Stimulated activated CD4-positive, alpha-beta T cell treated with anti-CD3 and anti-CD28 coated beads, Interleukin-1b, Interleukin-23, amount 100 ng/mL, for 4 hours (primary cell): ENCODE measurements at places on chromosomes 11 and 22.
A peak's percentile ranks its signal among the peaks of the same experiment; 100 is the strongest.

- DNase-seq = no peak
Measured at GRCh38 chr22:45478108-45478771, 24.4 kb upstream of the FBLN1 start.

GRCh38 chr11:67466962-67467771 is 1.9 kb downstream of the TMEM134 start:
- no peak for DNase-seq

- no peak for DNase-seq
Measured at GRCh38 chr11:117564321-117564720, 232.7 kb downstream of the DSCAML1 start.

GRCh38 chr11:82080160-82080559 is 653.5 kb downstream of the FAM181B start:
- DNase-seq = no peak

- DNase-seq = no peak
Measured at GRCh38 chr11:132587716-132588115, 944.6 kb downstream of the OPCML start.

GRCh38 chr11:13924801-13925327 is 37.7 kb upstream of the SPON1 start:
- DNase-seq = no peak

- DNase-seq = no peak
Measured at GRCh38 chr11:83773950-83774880, 488.0 kb upstream of the CCDC90B start.

DNA sequence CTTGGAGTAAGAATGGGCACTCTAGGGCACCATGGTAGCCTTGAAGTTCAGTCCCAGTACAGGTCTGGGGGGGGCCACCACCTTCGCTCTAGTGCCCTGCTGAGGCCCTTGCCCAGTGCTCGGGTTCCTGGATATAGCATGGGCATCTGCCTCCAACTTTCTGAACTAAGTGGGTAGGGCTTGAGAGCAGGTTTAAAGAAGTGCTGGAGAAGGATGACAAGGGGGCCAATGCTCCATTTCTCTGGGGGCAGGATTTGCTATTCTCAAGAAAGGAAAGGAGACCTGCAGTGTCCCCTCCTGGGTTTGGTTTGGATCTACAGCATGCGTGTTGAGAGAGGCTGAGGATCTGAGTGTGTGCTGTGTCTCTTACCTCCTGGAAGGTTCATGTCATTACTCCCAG is 82.2 kb upstream of the SUSD2 start:
- DNase-seq = no peak

- no peak for DNase-seq
Measured at GRCh38 chr11:132402071-132402684, 1031.8 kb downstream of the NTM start.

GRCh38 chr22:19691721-19692341 is 22.5 kb upstream of the SEPTIN5 start:
- no peak for DNase-seq

GRCh38 chr11:12408156-12408770 is 30.9 kb downstream of the PARVA start:
- no peak for DNase-seq

- DNase-seq = no peak
Measured at GRCh38 chr22:39463931-39464390, 7.1 kb downstream of the MGAT3 start.

GRCh38 chr11:91220476-91221202 is 997.8 kb upstream of the CHORDC1 start:
- no peak for DNase-seq

DNA sequence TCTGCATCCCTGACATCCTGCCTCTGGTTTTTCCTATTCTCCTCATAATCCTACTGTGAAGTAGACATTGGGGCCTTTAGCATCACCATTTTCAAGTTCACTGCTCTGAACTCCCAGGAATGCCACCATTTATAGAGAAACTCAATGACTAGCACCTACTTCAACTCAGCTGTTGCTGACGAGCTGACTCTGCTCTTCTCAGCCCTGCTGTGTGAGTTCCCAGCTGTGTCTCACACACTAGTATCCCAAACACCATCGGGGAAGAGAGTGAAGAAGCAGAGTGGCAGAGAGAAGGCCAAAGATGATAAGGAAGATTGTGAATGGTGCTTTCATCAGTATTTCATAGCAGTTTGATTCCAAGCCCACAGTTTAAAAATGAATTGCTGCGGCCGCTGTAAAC is 71.9 kb downstream of the PLEKHA7 start:
- no peak for DNase-seq

- DNase-seq = no peak
Measured at GRCh38 chr11:73597336-73597955, 466 bp downstream of the FAM168A start.

DNA sequence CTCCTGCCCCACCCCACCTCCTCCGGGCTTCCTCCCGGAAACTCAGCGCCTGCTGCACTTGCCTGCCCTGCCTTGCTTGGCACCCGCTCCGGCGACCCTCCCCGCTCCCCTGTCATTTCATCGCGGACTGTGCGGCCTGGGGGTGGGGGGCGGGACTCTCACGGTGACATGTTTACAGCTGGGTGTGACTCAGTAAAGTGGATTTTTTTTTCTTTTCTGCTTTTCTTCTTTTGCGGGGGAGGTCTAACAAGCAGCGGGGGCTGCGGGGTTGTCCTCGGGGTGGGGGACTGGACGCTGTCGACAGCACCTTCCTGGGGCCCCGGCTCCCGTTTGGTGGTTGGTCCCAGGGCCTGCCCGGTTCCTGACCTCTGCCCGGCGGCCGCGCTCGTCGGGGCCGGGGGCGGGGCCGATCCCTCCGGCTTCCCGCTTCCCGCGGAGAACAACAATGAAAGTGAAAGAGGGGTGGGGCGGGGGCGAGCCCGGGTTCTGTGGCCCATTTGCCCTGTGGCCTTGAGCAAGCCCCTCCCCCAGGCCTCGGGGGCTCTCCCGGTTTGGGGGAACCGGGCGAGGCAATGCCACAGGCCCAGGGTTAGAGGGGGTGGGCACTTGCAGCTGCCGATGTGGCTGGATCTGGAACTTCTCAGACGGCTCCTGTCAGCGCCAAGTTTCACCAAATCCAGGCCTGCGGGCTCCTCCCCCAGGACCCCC is 975 bp upstream of the MDK start:
- peak; percentile 27 for DNase-seq

DNA sequence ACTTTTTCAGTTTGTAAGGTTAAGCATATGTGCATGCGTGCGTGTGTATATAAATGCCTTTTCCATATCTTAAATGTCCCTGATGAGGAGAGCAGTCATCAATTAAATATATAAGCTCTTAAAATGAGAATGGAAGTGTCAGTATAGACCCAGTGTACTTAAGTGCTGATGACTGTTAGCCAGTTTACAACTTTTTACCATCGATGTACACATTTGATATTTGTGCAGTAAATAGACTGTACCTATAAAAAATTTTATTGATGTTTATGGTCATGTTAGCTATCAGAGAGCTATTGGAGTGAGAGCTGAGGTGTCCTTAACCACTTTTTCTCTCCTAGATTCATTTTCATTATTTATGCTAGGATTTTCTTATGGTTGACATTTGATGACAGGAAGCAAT is 45.4 kb downstream of the TRAF6 start:
- no peak for DNase-seq

GRCh38 chr11:126716456-126717083 is 284.0 kb downstream of the KIRREL3 start:
- no peak for DNase-seq

GRCh38 chr11:126978911-126979310 is 21.7 kb downstream of the KIRREL3 start:
- DNase-seq = no peak

- DNase-seq = no peak
Measured at GRCh38 chr11:67315325-67315909, 12.1 kb downstream of the SSH3 start.

GRCh38 chr22:44947049-44947448 is 62.8 kb downstream of the PHF21B start:
- DNase-seq = no peak

DNA sequence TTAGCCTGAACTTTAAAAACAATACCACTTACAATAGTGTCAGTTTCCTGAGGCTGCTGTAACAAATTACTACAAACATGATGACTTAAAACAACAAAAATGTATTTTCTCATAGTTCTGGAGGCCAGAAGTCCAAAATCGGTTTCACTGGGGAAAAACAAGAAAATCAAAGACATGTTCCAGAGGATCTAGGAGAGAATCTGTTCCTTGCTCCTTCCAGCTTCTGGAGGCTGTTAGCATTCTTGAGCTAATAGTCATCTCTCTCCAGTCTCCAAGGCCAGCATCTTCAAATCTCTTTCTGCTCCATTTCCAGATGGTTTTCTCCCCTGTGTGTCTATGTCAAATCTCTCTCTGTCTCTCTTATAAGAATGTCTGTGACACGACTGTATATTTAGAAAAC is 67.6 kb upstream of the TEAD1 start:
- DNase-seq = no peak

- no peak for DNase-seq
Measured at GRCh38 chr11:111957663-111958444, 20.7 kb downstream of the DIXDC1 start.

DNA sequence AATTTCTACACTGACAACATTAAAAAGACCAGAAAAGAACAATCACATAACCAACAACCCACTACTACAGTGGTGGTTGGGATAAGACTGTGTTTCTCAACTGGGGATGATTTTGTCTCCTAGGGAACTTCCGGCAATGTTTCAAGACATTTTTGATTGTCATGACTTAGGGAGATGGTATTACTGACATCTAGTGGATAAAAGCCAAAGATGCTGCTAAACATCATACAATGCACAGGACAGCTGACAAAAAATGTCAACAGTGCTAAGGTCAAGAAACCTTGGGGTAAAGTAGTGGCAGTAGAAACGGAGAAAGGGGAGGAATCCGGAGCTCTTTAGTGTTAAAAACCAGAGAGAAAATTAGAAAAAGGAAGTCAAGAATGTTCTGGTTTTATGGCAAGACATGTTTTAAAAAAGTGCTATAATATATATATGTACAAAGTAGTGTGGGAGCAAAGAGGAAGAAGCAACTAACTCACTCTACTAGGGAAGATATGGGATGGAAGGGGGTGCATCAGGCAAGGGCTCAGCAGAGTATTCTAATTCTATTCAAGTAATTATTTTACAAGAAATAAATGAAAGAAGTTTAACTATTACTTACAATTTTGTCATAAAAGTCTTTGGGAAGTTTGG is 37.2 kb downstream of the CKAP5 start:
- DNase-seq = no peak

DNA sequence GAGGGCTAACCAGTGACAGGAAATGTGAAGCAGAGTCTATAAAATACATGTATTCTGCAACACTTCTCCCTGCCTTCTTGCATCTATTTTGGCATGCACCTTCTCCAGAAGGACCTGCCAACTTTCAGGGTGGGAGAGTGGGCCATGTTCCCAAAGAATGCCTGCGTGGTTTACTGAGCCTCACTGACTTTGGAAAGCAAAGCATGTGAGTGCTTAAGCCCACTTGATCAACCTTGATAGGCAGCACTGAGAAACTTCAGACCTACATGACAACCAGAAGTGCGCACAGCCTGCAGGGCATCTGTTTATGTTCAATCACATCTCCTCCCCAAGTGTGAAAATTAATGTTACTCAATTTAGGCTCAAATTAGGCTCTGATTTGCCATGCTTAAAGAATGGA is 69.2 kb downstream of the AMOTL1 start:
- DNase-seq = no peak

- DNase-seq = no peak
Measured at GRCh38 chr22:20080776-20081654, 974 bp downstream of the DGCR8 start.

GRCh38 chr11:22317656-22318055 is 20.5 kb upstream of the SLC17A6 start:
- DNase-seq = no peak

DNA sequence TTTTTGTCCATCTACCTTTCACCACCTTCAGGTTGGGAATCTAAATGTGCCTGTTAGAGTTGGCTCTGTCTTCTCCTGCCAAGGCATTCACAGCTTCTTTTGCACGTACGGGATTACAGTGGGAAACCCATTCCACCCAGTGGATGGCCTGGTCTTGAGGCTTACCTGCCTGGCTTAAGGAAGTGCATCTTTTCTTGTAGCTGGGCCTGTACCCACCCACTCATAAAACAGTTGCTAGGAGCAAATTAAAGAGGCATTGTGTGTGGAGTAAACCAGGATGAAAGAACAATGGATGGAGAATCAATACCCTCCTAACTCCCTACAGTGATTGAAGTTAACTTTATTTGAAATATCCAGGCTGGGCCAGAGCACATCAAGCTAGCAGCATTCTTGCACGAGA is 71.6 kb downstream of the TEAD1 start:
- no peak for DNase-seq

DNA sequence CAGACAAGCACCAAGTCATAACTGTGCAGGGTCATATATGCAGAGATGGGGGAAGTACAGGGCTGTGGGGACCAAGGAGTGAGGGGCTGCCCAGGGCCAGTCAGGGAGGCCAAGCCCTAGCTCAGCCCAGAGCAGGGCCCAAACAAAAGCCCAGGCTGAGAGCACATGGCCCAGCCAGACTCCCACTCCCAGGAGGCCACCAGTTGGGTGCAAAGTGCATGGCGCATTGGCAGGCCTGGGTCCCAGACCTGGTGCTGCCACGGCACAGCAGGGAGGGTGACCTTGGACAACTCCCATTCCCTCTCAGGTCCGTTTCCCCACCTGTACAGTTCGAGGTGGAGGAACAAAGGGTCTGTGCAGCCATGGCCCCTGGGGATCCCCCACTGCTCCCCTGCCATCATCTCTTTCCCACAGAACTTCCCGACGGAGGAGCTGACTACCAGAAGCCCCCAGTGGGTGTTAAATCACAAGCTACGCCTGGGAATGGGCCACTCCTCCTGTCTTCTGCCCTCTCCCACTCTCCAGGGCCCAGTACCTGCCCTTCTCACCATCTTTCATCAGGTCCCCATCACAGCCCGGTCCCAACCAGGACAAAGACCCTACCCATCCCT is 608 bp downstream of the NIPSNAP1 start:
- DNase-seq = no peak

- DNase-seq = no peak
Measured at GRCh38 chr11:130449996-130450769, 1.7 kb downstream of the ADAMTS15 start.

GRCh38 chr11:59151761-59152160 is 9.1 kb downstream of the FAM111A start:
- DNase-seq = no peak

DNA sequence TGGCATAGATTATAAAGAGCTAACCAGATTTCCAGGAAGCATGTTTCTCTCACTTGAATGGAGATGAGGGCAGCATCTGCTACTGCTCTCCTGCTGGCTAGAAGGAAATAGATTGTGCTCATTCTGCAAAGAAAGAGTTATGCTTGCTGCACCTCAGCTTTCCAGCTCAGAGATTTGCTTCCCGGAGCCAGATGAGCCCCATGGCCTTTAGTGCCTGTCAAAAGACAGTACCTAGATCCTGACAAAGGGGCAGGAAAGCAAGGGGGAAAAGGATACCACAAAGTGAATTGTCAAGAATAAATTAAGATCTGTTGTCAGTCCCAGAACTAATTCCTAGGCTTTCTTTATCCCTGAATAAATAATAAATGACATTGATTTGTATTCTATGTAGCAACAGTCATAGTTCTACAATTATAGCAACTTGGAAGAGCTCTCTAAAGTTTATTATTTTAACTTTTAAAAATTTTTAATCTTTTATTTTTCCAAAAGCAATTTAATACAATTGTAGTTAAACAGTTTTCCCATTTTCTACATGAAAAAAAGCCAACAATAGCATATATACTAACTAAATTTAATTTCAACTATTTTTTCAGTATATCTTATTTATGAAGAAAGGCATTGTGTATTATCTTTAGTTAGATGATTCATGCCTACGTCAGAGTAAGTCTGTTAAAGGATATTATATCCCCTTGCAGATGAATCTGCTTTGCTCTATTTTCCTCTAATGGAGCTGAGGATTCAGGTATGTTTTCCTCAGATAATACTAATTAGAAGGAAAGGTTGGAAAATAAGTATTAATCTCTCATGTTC is 306.1 kb upstream of the DDI1 start:
- no peak for DNase-seq

GRCh38 chr11:117146521-117146920 is 2.4 kb downstream of the PAFAH1B2 start:
- DNase-seq = no peak
